ENCODE measurements at places on chromosomes 7 and 10.
A peak's percentile ranks its signal among the peaks of the same experiment; 100 is the strongest.

DNA sequence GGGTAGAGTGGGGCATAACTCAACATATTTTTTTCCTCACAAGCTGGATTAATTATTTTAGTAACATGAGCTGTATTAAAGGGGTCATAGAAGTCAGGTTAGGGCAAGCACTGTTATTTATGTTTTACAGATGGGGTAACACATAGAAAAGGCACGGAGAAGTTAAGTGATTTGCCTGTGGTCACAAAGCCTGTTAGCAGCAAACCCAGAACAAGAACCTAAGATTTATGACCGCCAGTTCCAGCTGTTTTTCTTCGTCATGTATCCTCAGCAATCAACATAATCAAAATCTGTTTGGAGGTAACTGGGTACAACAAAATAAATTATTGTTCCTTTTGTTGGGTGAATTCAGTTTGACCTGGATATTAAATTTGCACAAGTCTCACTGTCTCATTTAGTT is 57.2 kb upstream of the BET1 start:
- no peak for DNase-seq

DNA sequence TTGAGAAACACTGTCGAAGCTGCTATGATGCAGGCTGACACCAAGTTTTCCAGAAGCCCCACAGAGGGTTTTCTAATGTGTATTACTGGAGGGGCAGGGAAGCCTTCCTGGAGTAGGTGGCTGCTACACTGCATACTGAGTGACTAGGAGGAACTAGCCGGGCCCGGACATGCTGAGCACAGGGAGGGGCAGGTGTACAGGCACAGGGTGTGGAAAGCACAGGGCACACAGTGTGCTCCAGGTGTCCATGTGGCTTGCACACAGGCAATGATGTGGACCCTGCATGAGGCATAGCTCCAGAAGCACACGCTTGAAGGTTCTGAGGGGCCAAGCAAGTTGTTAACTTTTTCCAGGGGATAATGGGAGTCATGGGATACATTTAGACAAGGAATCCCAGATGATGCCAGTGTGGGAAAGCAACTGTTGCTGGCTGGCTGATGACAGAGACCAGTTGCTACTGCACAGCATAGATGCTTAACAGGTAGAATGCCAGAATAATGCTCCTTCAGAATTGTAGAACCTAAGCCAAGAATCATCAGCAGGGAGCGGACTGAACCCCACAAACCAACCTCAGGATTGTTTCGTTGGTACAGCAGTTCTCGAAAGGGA is 14.6 kb downstream of the DHX32 start:
- no peak for DNase-seq

DNA sequence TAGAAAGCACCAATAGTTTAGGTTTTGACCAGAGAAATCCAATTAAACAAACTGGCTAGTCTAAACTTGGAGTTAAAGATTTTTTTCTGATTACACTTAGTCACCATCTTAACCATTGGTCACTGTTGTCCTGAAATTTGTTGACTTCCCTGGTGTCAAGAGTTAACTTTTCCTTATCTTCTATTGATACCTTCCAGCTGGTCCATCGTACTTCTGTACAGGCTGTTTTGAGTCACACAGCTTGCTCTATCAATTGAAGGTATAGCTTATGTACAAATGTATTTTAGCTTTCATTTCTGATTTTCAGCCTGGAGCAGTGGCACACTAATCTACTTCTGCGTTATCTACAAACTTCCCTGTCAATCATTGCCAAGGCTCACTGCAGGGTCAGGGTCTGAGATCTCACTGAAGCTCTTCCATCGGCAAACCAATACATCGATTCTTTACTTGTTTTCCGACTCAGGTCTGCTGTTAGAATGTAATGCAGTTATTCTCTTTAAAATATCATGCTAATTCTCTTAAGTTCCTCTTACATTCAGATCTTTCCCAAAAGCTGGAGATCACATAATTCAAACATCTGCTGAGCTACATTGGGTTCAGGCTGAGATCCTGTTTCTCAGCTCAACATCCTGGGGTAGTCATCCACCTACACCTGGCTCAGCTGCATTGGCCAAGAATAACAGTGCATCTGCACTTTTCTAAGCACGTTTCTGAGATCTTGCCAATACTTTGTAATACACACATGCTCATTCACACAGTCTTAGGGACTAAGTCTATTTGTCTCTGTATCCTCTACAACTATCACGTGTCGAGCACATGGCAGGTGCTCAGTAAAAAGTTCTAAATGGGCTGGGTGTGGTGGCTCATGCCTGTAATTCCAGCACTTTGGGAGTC is 11.3 kb downstream of the MRPS33 start:
- no peak for DNase-seq

DNA sequence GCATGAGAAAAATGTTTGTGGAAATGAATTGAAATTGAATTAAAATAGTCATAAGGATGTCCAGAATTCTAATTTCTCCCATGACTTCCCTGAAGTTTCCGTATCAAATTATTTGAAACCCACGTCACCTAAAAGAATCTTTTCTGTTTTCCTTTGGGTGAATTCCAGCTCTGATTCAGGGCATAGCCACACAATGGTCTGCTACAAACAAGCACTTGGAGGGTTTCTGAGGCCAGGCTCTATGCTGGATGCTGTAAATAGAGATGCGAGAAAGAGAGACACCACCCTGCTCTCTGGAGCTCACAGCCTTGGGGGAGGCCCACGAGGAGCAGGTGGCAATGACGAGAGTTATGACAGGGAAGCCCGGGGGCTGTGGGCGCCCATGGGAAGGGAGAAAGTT is 33.6 kb downstream of the GHRHR start:
- no peak for DNase-seq

GRCh38 chr10:5897504-5897903 is 7.5 kb downstream of the FBH1 start:
- DNase-seq = no peak

GRCh38 chr10:12042797-12043651 is at the start of gene UPF2:
Gene UPF2, minus strand, starts transcription at chr10:12042809. Its CDS starts 7,386 bp downstream, at chr10:12035423.
- DNase-seq = peak; percentile 97

- no peak for DNase-seq
Observed at GRCh38 chr7:11232462-11232861, 258.8 kb downstream of the PHF14 start.

Data from amygdala (tissue), 56 donors.